H1 (cell line): ENCODE measurements at places on chromosomes 1 and 21. TPM values are rescaled to one million over a fixed set of nuclear protein-coding genes. Genes with fewer than 3 reads are reported as not detected.

- H3K36me3 ChIP-seq, result no peaks in the 10 kb centered on the region
- no peak for DNase-seq
- no peaks in the 10 kb centered on the region for H3K27me3 ChIP-seq
- H3K27ac ChIP-seq, result no peak overlapping the region
- H3K4me1 ChIP-seq, result no peaks in the 10 kb centered on the region
- no peak overlapping the region for H3K4me3 ChIP-seq
These were observed 25.9 kb downstream of the GIPC2 start for GRCh38 chr1:78071696-78072095.

- peaks cover 6% of the 10 kb centered on the region for H3K4me1 ChIP-seq
- no peak for DNase-seq
- no peak overlapping the region for H3K4me3 ChIP-seq
These were observed 15.2 kb downstream of the EPHX1 start for GRCh38 chr1:225825078-225825477.

The C1orf141 gene
- not detected in 2 replicates for total RNA-seq

The DIRAS3 gene
- not detected in 2 replicates for total RNA-seq

The ZNF683 gene
- not detected in 2 replicates for total RNA-seq

The SLC6A9 gene
- 24.1 and 24.2 TPM in 2 replicates for total RNA-seq

The SDHC gene
- 216 and 224 TPM in 2 replicates for total RNA-seq

The SPRR2G gene
- not detected in 2 replicates for total RNA-seq

- peaks cover 29% of the 10 kb centered on the region for H3K4me1 ChIP-seq
- no peak for DNase-seq
- no peaks in the 10 kb centered on the region for H3K27me3 ChIP-seq
- H3K36me3 ChIP-seq, result no peaks in the 10 kb centered on the region
- no peak overlapping the region; the same call in 1 of the 2 replicates for H3K27ac ChIP-seq
These were observed 45.9 kb downstream of the ARHGEF10L start for GRCh38 chr1:17585266-17585987.

The NES gene
- total RNA-seq, result 135 and 138 TPM in 2 replicates

DNA sequence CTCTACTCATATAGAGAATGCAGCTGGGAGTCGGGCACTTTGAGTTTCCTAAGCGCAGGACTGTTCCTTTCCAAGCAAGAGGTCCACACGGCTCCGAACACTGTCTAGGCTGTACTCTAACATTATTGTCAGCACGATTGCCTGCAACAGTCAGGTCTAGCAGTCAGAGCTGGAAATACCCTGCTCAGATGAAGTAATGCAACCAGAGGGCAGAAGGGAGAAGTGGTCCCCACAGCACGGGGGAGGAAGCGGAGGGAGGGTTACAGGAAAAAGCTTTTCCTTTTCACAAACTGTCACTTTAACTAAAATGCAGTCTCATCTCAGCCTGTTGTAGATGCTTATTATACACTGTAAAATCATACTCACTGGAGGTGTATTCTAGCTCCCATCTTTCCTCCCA is 98.9 kb upstream of the SLC44A3 start:
- DNase-seq, result no peak
- H3K27me3 ChIP-seq, result no peaks in the 10 kb centered on the region
- no peaks in the 10 kb centered on the region for H3K36me3 ChIP-seq
- no peak overlapping the region for H3K27ac ChIP-seq
- H3K4me1 ChIP-seq, result no peaks in the 10 kb centered on the region
- H3K4me3 ChIP-seq, result no peak overlapping the region

DNA sequence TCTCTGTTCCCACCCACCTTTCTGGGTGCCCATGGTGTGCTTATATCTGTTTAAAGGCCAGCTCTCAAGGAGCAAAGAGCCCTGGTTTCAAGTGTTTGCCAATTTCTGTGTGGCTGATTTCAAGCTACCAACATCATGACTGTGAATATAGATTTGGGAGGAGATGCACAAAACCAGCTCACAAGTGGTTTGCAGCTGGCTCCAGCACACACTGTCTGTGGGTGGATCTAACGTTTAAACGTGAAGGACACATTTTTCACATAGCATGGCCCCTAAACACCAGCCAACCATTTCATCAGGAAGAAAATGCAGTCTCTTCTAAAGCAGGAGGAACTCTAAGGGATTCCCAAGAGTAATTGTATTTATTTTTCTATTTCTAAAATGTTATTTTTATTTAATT is 65.2 kb downstream of the FCRL5 start:
- no peak overlapping the region for H3K4me3 ChIP-seq
- H3K27ac ChIP-seq, result no peak overlapping the region
- DNase-seq, result no peak
- H3K36me3 ChIP-seq, result no peaks in the 10 kb centered on the region
- H3K4me1 ChIP-seq, result 0 out of 2 replicates have a peak, but pooled peaks cover 3% of the 10 kb centered on the region

DNA sequence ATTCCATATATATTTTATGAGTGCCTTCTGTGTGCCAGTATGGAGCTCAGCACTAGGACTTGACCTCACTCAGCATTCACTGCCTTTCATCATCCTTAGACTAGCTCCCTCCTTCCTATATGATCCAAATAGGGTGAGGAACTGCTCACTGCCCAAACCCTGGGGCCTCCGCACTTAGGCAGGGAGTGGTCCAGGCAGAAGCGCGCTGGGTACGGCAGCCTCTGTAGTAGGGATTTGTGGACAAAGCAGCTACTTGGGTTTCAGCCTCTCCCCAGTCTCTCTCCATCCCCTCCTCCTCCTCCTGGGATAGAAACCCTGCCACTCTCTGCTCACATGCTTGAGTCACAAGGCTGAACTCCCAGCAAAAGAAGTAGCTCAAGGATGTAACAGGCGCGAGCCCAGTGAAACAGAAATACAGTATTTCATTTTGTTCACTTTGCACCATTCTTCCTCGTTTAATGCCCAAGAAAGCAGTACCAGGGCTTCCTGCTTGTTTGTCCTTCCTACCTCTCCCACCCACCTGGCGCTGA is 32.9 kb downstream of the PLEKHA6 start:
- H3K27me3 ChIP-seq, result no peaks in the 10 kb centered on the region
- H3K4me3 ChIP-seq, result no peak overlapping the region
- no peaks in the 10 kb centered on the region for H3K36me3 ChIP-seq
- peaks cover 9% of the 10 kb centered on the region for H3K4me1 ChIP-seq
- H3K27ac ChIP-seq, result no peak overlapping the region

The NTRK1 gene
- 0.24 and 0.27 TPM in 2 replicates for total RNA-seq

The PNRC2 gene
- 139 and 147 TPM in 2 replicates for total RNA-seq

The KRTAP12-2 gene
- not detected in 2 replicates for total RNA-seq

GRCh38 chr1:197919346-197920066 is 2.3 kb downstream of the LHX9 start:
- H3K36me3 ChIP-seq, result no peaks in the 10 kb centered on the region
- H3K27me3 ChIP-seq, result peaks cover 89% of the 10 kb centered on the region
- peak overlapping the region; percentile 21; the same call in 1 of the 2 replicates for H3K4me3 ChIP-seq

GRCh38 chr1:64231654-64232053 is 28.2 kb downstream of the UBE2U start:
- H3K27ac ChIP-seq, result no peak overlapping the region
- no peak overlapping the region for H3K4me3 ChIP-seq
- DNase-seq, result no peak

The DIO1 gene
- not detected in 2 replicates for total RNA-seq

GRCh38 chr21:46369520-46370235 is 45.7 kb downstream of the PCNT start:
- peaks cover 10% of the 10 kb centered on the region; the same call in 1 of the 2 replicates for H3K36me3 ChIP-seq
- no peaks in the 10 kb centered on the region for H3K27me3 ChIP-seq
- no peak overlapping the region for H3K27ac ChIP-seq

The MTARC1 gene
- total RNA-seq, result 42.4 and 46.2 TPM in 2 replicates

GRCh38 chr21:37348664-37349063 is 17.9 kb upstream of the DYRK1A start:
- no peak for DNase-seq
- H3K4me3 ChIP-seq, result no peak overlapping the region
- no peak overlapping the region for H3K27ac ChIP-seq
- H3K36me3 ChIP-seq, result no peaks in the 10 kb centered on the region
- H3K4me1 ChIP-seq, result no peaks in the 10 kb centered on the region

- DNase-seq, result peak; percentile 93
- H3K4me1 ChIP-seq, result no peaks in the 10 kb centered on the region; the same call in 1 of the 2 replicates
- H3K36me3 ChIP-seq, result no peaks in the 10 kb centered on the region
- peak overlapping the region; percentile 77 for H3K4me3 ChIP-seq
- H3K27ac ChIP-seq, result peak overlapping the region; percentile 99
These were observed 797 bp upstream of the USP1 start for GRCh38 chr1:62436039-62436465.

DNA sequence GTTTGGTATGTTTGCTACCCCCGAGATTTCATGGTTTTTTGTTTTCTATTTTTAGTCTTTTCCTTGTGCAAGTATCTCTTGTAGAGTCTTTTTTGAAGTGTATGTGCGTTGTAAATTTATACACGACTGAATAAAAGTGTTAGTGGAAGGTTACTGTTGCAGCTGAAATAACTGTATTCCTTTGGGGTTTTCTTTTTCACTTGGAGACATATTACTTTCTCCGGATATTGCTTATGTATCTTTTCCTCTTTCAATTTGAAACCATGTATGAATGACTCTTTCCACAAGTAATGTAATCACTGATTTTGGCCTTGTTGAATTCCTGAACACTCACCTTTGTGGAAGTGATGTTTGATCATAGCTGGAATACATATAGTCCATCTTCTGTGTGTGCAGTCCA is 956 bp downstream of the URB2 start:
- H3K4me1 ChIP-seq, result peaks cover 4% of the 10 kb centered on the region
- no peak overlapping the region for H3K27ac ChIP-seq
- no peaks in the 10 kb centered on the region for H3K27me3 ChIP-seq
- DNase-seq, result no peak
- H3K36me3 ChIP-seq, result no peaks in the 10 kb centered on the region

- H3K4me1 ChIP-seq, result no peaks in the 10 kb centered on the region
- no peaks in the 10 kb centered on the region for H3K27me3 ChIP-seq
- DNase-seq, result no peak
- no peaks in the 10 kb centered on the region; the same call in 1 of the 2 replicates for H3K36me3 ChIP-seq
These were observed 89.8 kb downstream of the TMEM200B start for GRCh38 chr1:29033829-29034466.

The KCNA3 gene
- total RNA-seq, result 0.95 and 1.0 TPM in 2 replicates

The IFI44 gene
- not detected in 2 replicates for total RNA-seq

The BRINP3 gene
- total RNA-seq, result 0.36 TPM in 1 of 2 replicates, not detected in the other

DNA sequence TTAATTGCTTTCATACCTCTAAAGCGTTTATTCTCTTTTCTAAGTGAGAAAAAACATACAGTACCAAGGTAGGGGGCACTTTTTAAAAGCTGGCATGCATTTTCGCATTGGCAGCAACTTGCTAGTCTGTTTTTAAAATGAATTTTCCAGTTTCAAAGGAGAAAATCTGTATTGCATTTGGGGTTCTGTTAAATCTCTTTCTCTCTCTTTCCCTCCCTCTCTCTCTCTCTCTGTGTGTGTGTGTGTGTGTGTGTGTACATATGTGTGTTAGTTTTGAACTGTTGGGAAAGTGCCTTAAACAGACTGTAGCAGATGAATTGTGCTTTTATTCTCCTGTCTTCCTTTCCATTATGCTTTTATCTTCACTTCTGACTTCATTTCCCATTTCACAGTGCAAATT is 7.3 kb downstream of the NIBAN1 start:
- no peaks in the 10 kb centered on the region for H3K36me3 ChIP-seq
- no peak for DNase-seq
- H3K27ac ChIP-seq, result no peak overlapping the region
- peaks cover 2% of the 10 kb centered on the region for H3K4me1 ChIP-seq

The CFHR5 gene
- not detected in 2 replicates for total RNA-seq

GRCh38 chr1:44036409-44037139 is 5.3 kb upstream of the SLC6A9 start:
- H3K4me3 ChIP-seq, result no peak overlapping the region
- H3K27me3 ChIP-seq, result no peaks in the 10 kb centered on the region
- peak; percentile 23 for DNase-seq

The GFI1 gene
- total RNA-seq, result 0.17 and 0.19 TPM in 2 replicates

DNA sequence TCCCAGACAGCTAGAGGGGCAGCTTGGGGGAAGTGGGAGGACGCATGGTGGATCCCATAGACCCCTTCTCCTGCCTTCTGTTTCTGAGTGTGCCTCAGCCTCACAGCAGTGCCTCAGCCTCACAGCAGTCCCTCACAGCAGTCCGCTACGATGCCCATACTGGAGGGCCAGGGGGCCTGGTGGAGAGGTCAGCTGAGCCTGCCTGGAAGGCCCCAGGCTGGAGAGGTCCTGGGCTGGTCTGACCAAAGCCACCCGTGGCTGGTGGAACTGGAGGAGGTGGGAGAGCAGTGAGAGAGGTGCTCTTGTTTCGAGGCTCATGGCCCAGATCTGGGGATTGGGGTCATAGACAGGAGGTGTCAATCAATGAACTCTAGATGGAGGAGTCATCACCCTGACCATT is 16.0 kb upstream of the RSPO1 start:
- no peak overlapping the region for H3K27ac ChIP-seq
- H3K4me3 ChIP-seq, result no peak overlapping the region

DNA sequence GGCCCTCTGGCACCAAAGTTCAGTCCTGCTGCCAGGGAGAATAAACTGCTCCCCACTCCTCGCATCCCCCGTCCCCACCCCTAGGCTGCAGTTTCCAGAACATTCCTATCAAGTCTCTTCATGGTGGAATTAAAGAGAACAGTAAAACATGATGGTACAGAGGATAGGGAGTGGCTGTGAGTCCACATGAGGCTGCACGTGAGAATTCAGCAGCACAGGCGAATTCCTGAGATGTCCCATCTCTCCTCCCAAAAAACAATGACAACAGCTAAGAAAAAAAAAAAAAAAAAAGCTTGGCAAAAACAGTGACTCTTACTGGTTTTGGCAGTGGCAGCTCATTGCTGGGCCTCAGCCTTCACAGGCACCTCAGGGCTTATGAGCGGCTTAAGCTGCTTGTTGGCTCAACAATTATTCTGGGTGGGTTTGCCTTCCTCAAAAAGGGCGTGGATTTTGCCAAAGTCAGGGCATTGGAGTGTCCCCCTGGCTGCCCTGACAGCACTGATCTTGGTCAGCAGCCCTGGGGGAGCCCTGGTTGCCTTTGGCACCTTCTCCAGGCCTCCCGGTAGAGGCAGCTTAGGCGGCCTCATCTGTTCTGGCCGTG is 5.7 kb upstream of the IFFO2 start:
- H3K27me3 ChIP-seq, result peaks cover 8% of the 10 kb centered on the region; the same call in 1 of the 2 replicates
- no peaks in the 10 kb centered on the region for H3K36me3 ChIP-seq
- no peak for DNase-seq

The TAS1R1 gene
- total RNA-seq, result 0.13 TPM in 1 of 2 replicates, not detected in the other

DNA sequence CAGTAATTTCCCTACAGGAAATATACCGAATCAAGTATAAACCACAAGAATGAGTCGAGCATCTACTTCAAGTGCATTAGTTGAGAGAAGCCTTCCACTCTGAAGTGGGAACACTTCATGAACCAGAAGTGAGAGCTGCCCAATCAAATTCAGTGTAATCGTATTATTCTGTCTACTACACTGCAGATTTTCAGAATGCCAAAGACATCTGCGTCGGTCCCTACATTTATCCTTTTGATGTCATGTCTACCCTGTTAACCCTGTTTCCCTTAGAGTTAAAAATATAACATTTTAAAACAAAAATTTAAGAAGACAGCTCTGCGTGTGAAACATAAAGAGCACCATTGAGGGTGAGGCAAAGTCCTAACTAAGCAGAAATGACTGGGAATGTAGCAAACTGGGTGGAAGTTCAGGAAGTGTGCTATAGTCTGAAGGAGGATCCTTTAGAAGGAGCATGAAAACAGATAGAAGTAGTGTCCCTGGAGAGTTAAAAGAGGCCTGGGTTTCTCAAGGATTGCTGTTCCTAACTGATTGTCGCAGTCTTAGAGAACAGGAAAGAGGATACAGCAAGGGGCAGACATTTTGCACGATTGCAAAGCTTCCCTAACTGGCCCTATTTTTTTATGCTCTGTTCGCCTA is 291.2 kb downstream of the PTPRC start:
- H3K36me3 ChIP-seq, result no peaks in the 10 kb centered on the region
- H3K4me1 ChIP-seq, result 0 out of 2 replicates have a peak, but pooled peaks cover 2% of the 10 kb centered on the region
- H3K4me3 ChIP-seq, result no peak overlapping the region
- H3K27me3 ChIP-seq, result no peaks in the 10 kb centered on the region

GRCh38 chr21:46559291-46559983 is 45.4 kb downstream of the S100B start:
- peaks cover 12% of the 10 kb centered on the region; the same call in 1 of the 2 replicates for H3K36me3 ChIP-seq
- DNase-seq, result peak; percentile 41
- no peak overlapping the region for H3K4me3 ChIP-seq
- H3K27me3 ChIP-seq, result no peaks in the 10 kb centered on the region
- H3K4me1 ChIP-seq, result no peaks in the 10 kb centered on the region
